ENCODE measurements at places on chromosomes 5 and 9.

DNA sequence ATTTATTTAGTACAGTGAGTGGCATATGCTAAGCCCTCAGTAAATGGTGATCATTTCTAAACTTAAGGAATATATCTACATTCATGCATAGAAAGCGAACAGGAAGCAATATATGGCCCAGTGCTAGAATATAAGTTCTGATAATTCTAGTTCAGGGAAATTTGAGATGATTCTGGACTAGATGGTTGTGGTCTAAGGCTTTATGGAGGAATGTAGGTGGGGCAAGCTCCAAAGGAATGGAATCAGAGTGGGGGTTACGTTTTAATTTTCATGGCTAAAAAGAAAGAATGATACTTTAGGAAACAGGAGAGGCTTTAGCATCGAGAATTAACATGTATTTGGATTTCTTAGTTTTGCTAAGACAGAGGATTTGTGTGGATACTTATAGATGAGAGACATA lies 56.1 kb downstream of the MTREX start:
- DNase-seq = no peak

DNA sequence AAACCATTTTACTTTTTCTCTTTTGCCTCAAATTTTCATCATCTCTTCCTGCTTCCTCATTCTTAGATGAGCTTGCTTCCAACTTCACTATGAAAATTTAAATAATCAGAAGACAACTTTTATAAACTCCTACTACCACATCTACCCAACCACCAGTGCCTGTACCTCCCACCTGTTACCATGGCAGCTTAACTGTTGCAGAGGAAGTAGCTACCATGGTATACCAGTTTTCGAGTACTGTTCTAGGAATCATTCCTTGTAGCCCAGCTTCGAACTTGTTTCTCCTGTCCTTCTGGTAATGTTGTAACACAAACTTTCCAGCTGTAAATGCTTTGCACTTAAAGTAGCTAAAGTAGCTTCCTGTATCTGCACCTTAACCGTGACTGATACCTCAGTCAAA lies 266.8 kb upstream of the NREP start:
- DNase-seq = no peak

- no peak for DNase-seq
These were observed 173.3 kb downstream of the COL23A1 start for GRCh38 chr5:178416919-178417318.

- no peak for DNase-seq
These were observed 270.2 kb downstream of the NTRK2 start for GRCh38 chr9:84939774-84940173.

GRCh38 chr5:40502736-40503135 lies 177.0 kb upstream of the PTGER4 start:
- DNase-seq = no peak

- no peak for DNase-seq
These were observed 604.1 kb downstream of the MTRR start for GRCh38 chr5:8473016-8473415.

DNA sequence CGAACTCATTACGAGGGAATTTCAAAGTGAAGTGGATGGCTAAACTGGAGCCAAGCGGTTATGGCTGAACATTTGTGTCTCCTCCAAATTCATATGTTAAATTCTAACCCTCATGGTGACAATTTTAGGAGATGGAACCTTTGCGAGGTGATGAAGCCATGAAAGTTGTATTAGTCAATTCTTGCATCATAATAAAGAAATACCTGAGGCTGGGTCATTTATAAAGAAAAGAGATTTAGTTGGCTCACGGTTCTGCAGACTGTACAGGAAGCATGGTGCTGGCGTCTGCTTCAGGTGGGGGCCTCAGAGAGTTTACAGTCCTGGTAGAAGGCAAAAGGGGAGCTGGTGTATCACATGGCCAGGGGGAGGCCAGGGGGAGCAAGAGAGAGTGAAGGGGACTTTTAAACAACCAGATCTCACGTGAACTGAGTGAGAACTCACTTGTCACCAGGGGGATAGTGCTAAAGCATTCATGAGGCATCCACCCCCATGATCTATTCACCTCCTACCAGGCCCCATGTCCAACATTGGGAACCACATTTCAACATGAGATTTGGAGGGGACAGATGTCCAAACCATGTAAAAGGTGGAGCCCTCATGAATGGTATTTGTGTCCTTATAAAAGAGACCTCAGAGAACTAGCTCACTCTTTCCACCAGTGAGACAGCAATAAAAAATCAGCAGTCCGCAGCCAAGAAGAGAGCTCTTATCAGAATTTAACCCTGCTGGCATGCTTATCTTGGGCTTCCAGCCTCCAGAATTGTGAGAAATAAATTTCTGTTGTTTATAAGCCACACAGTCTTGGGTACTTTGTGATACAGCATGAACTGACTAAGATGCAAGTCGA lies 143.4 kb downstream of the MTRR start:
- no peak for DNase-seq

DNA sequence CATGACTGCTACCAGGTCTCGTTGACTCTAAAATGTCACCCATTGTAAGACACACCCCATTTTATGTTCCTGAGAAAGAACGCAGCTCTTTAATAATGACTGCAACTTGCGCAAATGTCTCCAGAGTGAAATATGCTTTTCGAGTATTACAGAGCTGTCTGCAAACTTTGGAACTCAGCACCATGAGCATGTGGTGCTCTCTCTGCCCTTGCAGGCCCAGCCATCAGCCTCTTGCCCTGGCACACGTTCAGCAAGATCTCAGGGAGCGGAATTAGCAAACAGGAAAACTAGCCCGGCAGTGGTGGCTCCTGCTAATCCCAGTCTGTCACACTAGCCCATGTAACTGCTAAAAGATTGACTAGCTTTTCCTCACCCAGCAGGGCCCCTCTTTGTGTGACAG lies 114.5 kb upstream of the SLC1A3 start:
- no peak for DNase-seq

- no peak for DNase-seq
These were observed 20.7 kb downstream of the COL5A1 start for GRCh38 chr9:134662143-134662876.

DNA sequence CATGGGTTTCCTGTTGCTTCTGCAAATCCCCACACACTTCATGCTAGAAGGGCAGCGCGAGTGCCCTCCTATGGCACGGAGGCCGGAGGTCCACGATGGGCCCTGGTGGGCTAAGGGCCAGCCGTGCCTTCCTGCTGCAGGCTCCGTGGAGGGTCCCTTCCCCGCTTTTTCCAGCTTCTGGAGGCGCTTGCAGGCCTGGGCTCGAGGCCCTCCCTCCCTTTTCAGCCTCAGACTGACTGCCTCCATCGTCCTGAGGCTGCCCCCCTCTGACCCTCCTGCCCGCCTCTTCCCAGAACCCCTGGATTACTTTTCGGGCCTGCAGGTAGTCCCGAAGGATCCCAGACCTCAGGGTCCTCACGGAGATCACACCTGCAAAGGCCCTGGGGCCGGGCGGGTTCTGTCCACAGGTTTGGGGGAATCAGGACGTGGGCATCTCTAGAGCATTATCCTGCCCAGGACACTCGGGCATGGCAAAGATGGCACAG lies 3.2 kb upstream of the TERT start:
- no peak for DNase-seq

DNA sequence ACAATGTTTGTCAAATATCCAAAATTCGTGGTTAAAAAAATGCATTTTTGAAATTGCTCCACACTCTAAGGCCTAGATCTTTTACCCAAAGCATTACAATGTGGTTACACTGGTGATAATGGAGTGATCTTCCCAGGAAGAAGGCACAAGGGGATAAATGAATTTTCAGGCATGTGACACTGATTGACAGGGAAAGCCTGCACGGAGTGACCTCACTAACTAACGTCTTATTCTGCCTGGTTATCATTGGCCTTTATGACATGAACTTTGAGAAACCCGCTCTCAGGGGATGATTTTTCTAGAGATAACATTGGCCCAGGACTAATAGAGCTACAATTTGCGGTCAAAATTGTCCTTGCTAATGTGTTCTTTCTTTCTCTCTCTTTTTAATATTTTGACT lies 137.6 kb downstream of the PRKACG start:
- no peak for DNase-seq

- no peak for DNase-seq
These were observed 38.7 kb upstream of the PTGS1 start for GRCh38 chr9:122332083-122332482.

DNA sequence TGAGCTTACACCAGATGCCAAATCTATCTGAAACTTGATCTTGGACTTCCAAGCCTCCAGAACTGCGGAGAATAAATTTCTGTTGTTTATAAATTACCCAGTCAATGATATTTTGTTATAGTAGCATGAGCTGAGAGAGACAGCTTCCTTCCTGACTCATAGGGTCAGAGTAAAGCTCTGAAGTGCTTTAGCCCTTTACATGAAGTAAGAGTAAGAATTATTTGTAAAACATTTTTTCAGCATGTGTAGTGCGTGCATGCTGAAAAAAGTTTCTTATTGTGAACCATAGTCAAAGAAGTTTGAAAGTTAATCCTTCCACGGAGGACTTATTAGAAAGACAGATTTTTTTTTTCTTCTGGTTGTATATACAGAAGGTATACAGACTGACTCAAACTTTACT lies 172.4 kb downstream of the DMRT2 start:
- DNase-seq = no peak

DNA sequence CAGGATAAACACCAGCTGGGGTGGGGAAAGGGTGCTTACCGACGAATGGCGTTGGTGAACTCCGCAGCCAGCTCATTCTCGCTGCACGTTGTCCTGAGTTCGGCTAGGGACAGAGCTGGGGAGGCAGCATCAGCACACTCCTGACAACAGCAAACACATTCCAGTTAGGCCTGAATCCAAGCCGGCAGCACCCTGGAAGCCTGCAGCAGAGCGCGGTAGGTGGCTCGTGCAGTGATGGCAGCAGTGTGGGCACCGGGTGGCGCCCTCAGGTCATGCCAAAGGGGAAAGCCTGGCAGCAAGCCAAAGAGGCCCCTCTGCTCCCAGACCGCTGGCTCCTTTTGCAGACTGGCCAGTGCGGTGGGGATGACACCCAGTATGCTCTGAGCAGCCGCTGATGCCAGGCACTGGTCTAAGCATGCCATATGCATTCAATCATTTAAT lies 66.9 kb downstream of the DCP2 start:
- no peak for DNase-seq

GRCh38 chr5:72388646-72389045 lies 68.5 kb downstream of the PTCD2 start:
- DNase-seq = no peak

DNA sequence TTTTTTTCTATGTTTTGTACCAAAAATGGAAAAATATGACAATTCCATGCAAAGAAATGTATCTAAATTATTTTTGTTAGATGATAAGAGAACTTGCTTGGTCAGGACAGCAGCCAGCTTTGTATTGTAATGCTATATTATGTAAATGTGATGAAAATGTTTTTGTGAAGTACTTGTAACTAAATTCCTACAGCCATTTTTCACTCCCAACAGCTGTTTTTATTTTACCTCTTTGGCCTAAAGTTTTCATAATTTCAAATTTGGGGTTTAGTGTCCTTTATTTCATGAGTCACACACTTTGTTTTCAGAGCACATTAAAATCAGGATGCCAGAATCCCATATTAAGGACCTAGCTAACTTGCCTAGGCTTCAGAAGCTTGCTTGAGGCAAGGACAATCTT lies 64.1 kb downstream of the WDR41 start:
- no peak for DNase-seq

DNA sequence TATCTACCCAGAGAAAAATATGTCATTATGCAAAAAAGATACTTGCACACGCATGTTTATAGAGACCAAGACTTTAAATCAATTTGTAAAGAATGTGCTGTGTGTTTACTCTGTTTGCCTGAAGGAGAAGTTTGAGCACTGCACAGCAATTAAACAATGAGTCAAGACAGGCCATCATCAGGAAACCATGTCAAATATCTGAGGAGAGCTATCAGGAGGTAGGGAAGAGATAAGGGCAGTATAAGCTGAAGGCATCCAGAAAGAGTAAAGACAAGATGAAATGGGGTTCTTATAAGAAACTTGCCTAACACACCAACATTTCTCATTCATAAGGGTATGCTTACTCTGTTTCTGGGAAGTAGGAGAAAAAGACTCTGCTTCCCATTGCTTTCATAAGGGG lies 405.8 kb upstream of the PTGER4 start:
- DNase-seq = no peak

DNA sequence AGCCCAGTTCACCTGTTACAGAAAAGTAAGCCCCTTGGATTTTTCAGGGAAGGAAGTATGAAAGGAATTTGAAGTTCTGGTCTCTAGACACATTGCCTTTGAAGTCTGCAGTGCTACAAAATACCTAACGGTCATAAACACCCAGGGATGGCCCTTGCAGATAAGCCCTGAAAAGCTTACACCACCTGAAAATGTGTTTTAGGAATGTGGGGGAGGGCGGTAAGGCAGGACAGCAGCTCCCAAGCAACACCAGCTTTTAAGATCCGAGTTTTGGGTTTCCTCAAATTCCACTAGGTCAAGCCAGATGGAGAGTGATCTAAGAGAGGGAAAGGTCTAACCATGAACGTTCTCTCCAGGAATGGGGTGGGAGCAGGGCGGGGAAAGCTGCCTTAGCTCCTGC lies 114.1 kb upstream of the PANK3 start:
- no peak for DNase-seq

DNA sequence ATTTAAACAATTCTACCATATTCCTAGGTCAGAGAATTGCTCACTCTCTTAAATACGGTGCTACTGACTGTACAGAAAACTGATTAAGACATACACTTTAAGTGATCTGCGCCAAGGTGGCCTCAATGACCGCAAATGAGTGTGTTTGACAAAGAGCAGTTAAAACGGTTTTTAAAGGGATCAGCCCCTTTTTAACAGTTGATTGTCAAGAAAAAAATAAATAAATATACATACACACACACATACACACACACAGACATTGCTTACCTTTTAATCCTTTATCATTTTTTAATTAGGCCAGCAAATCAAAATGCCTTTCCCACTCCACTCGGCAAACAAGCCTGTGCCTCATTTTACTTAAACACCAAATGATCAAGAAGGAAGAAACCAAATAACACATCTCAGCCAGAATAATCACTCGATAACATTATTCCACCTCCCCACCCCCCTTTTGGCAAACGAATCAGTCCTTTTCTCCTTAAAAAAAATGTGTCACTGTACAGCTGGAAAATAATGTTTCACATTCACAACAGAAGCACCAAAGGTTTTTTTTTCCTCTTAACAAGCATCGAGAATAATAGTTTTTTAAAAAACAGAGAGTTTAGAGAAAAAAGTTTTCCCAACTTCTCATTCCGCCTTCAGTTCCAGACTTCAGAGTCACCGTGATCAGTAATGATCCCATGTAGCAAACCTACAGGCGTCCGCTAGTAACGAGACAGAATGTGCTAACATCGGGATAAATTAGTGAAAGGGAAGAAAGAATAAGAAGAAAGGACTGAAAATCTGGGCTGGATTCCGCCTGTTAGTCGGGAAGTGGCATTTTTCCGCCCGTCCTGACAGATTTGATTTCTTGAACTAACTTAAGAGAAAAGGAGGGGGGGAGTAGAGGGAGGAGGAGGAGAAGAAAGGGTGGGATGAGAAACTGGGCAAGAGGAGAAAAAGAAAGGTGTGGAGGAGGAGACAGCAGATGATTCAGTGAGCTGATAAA lies at the start of gene ZNF608:
Gene ZNF608 (minus strand): TSS at position 712 of the 988 bp plus-strand sequence. CDS start 1,650 bp downstream, outside the sequence.
- DNase-seq = no peak

- no peak for DNase-seq
These were observed 168.1 kb upstream of the POC5 start for GRCh38 chr5:75885321-75885720.
